Urinary bladder (tissue), 4 donors: ENCODE measurements at places on chromosomes 4 and X.

GRCh38 chr4:6221301-6221850, 21.0 kb upstream of the JAKMIP1 start:
- DNase-seq, result no peak

- no peak for DNase-seq
Measured at GRCh38 chrX:75151827-75152592, 4.1 kb downstream of the ABCB7 start.

- peak; percentile 25 for DNase-seq
Measured at GRCh38 chr4:12852338-12853307, 631.5 kb downstream of the RAB28 start.

GRCh38 chr4:173168396-173169177, at the start of gene GALNT7:
TSS of gene GALNT7 (plus strand) at chr4:173168811. CDS start at chr4:173168836, 25 bp downstream.
- peak; percentile 37 for DNase-seq

DNA sequence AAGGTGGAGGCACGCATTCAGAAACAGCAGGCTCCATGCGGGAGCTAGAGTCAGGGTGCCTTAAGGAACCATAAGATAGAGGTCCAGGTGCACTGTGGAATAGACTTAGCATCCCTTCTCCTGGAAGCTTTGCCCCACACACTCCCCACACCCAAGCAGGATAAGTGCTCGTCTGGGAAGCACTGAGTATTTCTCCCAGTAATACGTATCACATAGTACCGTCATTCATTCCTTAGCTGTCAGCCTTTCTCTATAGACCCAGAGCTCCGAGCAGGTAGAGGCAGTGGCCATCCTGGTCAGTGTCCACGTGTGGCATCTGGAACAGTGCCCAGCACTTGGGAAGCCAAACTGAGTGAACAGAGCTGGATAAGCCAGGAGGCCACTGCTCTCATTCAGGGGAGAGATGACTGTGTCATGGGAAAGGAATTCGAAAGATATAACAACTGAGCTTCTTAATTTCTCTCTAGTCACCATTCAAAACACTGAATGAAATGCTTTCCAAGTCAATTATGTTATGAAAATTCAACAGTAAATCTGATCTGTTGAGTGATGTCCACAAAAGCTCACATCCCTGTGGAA, 9.9 kb downstream of the APBB2 start:
- no peak for DNase-seq

DNA sequence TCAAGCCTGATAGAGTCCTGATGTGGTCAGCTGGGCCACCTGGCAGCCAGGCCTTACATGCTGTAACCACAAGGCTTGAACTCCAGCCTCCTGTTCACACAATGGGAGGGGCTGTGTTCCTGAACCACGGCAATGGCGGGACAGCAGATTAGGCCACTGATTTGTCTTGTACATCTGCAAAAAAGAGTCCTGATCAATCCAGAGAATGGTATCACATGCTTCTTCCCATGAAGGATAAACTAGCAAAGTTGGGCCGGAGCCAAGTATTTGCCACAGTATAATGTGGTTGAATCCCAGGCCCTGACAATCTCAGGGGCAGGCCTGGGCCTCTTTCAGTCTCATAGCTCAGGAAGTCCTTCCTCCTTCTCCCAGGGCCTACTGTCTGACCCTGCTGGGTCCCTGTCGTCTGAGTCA, 2182.5 kb upstream of the AGA start:
- no peak for DNase-seq

DNA sequence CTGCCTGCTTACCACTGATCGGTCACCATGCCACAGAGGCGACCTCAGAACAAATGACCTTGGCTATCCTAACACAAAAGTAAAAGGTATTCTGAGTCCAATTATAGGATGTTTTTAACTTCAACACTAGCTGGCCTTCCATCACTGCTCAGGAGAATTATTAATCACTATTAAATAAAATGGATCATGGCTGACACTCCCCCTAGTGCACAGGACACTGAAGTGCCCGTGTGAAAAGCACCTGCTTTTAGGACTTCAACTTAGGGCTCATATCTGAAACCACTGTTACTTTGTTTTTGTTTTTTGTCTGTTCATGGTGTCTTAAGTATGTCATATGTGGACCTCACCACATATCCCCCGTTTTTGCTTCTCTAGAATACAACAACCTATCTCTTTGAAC, 33.9 kb downstream of the STX18 start:
- no peak for DNase-seq

- no peak for DNase-seq
Measured at GRCh38 chrX:120774606-120775005, 101.1 kb downstream of the CT47B1 start.

DNA sequence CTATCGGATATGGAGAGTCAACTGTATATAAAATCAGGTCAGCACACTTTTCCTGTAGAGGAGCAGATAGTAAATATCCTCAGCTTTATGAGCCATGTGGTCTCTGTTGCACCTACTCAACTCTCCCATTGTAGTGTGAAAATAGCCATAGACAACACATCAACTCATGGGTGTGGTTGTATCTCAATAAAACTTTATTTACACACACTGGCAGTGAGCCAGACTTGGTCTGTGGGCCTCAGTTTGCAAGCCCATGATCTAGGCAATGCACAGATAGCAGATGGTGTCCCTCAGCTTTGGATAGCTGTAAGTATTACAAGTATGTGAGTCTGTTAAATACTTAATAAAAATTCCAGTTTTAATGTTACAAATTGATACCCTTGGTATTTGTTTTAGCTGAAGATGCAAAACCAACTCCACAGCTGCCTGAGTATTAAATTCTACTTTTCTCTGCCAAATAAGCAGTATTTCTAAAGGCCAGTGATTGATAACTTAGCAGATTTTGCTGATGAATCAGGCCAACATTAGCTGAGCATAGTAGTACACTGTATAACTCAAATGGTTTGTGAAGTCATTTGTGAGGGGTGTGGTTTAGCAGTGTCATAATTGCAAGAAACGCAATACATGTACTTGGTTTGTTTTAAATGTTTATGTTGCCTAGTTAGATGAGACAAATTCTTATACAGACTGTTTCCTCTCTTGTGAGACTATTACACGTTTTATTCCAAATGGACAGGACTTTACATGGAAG, 87.3 kb downstream of the GPR143 start:
- no peak for DNase-seq

- DNase-seq, result no peak
Measured at GRCh38 chr4:1767770-1768366, 25.2 kb upstream of the FGFR3 start.

GRCh38 chr4:150010525-150011126, 67.6 kb upstream of the DCLK2 start:
- DNase-seq, result peak; percentile 32

DNA sequence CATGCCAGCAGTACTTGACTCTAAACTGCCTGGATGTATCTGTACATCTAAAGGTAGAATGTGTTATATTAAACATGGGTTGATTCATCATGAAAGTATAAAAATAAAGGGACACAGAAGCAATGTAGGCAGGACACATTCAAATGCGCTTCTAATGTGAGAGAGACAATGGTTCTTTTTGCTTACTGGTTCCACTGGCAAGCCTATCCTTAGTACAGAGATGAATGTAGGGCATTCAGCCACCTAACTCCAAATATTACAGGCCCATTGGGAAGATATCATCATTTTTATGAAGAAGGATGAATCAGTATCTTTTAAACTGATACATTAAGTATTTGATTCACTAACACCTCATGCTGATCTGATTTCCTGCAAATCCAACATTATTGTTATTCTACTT, 18.0 kb downstream of the CDKL2 start:
- no peak for DNase-seq

DNA sequence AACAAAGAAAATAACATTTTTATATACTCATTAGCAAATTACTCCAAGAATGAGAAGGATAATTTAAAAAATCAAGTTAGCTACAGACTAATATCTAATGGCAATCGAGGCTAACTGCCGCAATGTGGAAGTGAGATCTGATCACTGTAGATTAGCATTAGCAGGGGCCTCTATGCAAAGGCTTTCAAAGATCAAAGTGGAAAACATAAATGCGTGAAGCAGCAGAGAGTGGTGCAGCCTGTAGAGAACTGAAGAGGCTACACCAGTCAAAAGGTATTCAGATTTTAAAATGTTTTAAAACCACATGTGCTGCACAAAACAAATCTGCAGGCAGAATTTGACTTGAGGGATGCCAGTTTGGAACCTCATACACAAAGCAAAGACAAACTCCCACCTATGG, 24.0 kb upstream of the RAP1GDS1 start:
- no peak for DNase-seq

DNA sequence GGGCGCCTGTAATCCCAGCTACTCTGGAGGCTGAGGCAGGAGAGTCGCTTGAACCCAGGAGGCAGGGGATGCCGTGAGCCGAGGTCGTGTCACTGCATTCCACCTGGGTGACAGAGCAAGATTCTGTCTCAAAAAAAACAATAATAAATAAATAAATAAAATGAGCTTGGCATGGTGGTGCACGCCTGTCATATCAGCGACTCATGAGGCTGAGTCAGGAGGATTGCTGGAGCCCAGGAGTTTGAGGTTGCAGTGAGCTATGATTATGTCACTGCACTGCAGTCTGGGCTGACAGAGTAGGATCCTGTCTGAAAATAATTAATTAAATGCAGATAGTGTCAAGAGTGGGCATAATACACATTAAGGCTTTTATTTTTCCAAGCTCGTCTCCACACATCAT, 77.5 kb downstream of the DHRSX start:
- no peak for DNase-seq

DNA sequence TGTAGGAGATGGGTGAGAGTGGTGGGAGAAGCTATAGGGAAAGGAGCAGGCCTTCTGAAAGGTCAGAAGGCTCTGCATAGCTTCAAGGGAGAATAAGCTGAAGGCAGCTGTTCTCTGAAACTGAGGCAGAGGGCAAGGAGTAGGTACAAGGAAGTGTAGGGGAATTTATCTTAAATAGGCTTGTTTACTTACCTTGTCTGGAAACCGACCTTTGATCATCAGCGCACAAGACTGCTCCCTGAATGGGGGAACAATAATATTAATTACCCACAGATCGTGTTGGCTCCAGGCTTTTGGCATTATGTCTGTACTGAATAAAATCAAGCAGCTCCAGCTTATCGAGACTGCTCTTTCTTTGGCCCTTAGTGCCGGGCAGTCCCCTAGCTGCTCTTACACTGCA, 175.5 kb upstream of the MAGEB16 start:
- DNase-seq, result no peak

GRCh38 chrX:12249997-12250396, 111.7 kb downstream of the FRMPD4 start:
- DNase-seq, result no peak

- DNase-seq, result no peak
Measured at GRCh38 chr4:177251237-177251636, 58.4 kb upstream of the NEIL3 start.

GRCh38 chr4:65019775-65020174, 610.5 kb upstream of the TECRL start:
- DNase-seq, result no peak

- no peak for DNase-seq
Measured at GRCh38 chr4:38928974-38929373, 61.4 kb downstream of the FAM114A1 start.

- DNase-seq, result no peak
Measured at GRCh38 chr4:38921151-38921550, 53.5 kb downstream of the FAM114A1 start.

- DNase-seq, result no peak
Measured at GRCh38 chr4:90745176-90745575, 618.0 kb downstream of the CCSER1 start.
